ENCODE measurements at places on chromosomes 2 and 18.
A peak's percentile ranks its signal among the peaks of the same experiment; 100 is the strongest.

DNA sequence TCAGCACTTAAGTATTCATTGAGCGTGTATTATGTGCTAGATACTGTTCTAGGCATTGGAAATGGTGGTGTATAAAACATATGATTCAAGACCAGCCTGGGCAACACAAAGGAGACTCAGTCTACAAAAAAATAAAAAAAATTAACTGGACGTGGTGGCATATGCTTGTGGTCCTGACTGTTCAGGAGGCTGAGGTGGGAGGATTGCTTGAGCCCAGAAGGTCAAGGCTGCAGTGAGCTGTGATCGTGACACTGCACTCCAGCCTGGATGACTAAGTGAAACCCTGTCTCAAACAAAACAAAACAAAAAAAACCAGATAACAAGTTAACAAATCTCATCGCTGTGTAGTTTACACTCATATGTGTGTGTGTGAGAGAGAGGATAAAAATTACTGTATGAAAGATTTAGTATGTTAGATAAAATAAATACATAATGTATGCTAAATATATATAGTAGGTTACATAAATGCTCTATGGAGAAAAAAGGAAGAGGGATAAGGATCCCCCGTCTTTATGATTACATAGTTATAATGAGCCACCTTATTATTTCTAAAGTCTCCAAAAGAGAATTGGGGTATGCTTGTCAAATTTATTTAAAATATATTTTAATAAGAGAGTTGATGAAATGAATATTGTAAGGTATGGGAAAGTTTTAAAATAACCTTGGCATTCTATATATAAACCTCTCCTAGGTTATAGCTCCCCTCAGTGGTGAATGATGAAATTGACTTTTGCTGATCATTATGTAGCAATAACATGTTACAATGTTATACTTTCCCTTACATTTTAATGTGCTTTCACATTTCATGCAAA, 69.2 kb downstream of the EHBP1 start:
- DNase-seq: peak; percentile 55

DNA sequence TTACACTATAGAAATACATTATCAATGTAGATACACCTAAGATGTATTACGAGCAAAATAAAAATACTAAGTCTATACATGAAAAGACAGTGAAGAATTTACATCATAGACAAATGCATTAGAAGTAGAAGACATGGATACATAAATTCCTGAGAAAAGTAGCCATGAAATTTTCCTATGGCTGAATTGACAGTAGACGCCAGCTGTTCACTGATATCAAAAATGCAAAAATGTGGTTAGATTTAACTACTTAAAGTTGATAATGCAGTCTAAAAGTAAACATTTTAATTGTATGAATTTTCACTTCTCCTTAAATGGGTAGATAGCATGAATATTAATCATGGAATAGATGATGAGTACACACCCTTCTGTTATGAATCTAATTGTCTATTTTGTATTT, 350.9 kb downstream of the ARHGAP15 start:
- no peak for DNase-seq

- DNase-seq: no peak
These were observed 4.5 kb upstream of the SMAD4 start for GRCh38 chr18:51025512-51025911.

GRCh38 chr18:32422201-32422600, 48.5 kb downstream of the GAREM1 start:
- DNase-seq: no peak

DNA sequence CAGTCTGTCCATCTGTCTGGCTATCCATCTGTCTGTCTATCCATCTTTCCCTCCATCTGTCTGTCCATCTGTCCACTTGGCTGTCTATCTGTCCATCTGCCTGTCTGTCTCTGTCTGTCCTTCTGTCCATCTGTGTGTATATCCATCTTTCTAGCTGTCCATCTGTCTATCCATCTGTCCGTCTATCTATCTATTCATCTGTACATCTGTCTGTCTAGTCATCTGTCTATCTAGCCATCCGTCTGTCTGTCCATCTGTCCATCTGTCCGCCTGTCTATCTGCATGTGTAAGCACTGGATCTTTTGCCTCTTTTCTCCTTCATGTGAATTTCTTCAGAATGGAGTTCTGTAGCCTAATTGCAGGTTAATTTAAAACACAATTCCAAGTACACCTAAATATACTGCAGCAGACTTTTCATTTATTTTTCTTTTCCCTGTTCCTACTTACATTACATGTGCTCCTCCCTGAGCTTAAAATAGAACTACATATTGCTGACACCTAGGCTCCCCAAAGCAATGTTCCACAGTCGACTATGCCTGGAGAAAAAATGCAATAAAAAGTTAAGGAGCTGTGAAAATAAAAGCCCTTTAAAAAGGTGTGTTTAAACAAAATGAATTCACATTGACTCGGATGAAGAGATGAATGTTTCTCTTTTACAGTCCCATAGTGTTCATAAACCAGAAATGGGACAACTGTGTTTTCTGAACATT, 37.4 kb upstream of the TXNDC2 start:
- no peak for DNase-seq

DNA sequence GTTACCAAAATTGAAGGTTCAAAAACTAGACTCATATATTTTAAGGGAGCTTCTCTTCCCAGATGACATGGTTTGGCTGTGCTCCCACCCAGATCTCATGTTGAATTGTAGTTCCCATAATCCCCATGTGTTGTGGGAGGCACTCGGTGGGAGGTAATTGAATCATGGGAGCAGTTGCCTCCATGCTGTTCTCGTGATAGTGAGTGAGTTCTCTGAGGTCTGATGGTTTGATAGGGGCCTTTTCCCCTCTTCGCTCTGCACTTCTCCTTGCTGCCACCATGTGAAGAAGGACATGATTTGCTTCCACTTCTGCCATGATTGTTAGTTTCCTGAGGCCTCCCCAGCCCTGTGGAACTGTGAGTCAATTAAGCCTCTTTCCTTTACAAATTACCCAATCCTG, 140.1 kb downstream of the MAIP1 start:
- DNase-seq: no peak

GRCh38 chr2:181374781-181375675, 82.2 kb upstream of the ITGA4 start:
- DNase-seq: peak; percentile 23

DNA sequence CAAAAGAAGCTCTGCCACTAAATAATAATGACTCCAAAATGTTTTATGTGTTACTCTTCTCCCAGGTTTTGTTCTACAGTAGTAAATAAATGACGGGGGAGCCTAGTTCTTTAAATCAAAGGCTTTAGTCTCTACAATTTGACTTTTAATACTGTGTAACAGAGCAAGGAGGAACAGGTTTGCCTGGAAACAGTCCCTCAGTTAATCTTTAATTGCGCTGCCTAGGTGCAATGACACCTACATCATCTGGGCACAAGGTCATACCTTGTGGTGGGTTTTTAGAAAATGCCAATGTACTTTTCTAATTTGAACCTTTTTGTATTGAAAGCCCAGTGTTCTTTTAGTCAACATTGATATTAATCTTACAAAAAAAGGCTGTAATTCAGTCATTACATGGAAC, 287.3 kb upstream of the SETBP1 start:
- no peak for DNase-seq

GRCh38 chr18:79748321-79749180, 49.2 kb upstream of the KCNG2 start:
- DNase-seq: no peak

- DNase-seq: no peak
These were observed 39.7 kb downstream of the HPCAL1 start for GRCh38 chr2:10342245-10342951.

DNA sequence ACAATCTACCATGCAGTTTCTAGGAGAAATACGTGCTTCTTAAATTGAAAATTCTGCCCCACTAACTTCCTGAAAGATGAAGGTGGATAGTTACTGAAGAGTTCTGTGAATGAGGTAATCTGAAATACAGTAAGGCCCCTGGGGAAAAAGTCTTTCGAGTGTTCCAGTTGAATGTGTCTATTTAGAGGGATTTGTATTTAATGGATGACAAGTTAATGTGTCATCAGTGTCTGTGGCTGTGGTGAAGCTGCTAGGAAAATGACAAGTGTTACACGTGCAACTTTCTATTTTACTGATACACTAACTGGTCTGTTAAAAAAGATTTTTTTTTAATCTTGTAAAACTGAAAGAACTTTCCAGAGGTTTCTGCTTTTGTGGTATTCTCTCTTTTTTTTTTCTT, 384.6 kb downstream of the STK39 start:
- DNase-seq: peak; percentile 54

DNA sequence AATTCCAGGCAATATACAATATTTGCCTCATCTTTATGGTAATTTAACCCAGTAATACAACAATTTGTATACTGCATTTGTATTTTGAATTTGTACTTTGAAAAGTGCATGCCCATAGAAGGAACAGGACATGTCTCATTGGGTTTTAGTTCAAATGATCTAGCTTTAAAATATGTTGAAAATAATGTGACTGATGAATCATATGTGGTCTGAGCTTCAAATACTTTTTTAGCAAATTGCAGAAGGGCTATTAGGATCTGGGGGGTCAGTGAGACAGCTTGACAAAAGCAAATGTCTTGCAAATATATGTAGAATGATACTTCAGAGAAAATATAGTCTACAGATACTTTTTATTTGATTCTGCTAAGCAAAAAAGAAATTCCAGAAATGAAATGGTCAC, 248.9 kb downstream of the DCC start:
- no peak for DNase-seq

- DNase-seq: no peak
These were observed 8.2 kb upstream of the ALPG start for GRCh38 chr2:232398293-232399034.

DNA sequence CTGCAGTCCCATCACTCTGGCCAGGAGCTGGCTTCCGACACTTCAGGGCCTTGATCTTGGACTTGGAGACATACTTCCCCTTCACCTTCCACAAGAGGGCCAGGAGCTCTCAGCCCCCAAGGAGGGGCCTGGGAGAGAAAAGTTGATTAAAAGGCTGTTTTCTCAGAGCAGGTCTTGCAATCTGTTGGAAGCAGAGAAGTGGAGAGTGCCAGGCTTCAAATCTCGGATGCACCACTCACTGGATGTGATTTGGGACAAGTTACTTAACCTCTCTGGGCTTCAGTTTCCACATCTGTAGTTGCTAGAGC, 255.3 kb downstream of the CYP26B1 start:
- no peak for DNase-seq

GRCh38 chr2:127590386-127591190, 55.1 kb downstream of the MYO7B start:
- no peak for DNase-seq

GRCh38 chr2:171434013-171434989, at the start of gene DCAF17:
Gene DCAF17, plus strand, starts transcription at chr2:171434226. Its CDS starts 352 bp downstream, at chr2:171434578.
- DNase-seq: peak; percentile 98

GRCh38 chr2:97714084-97714949, 941 bp downstream of the ZAP70 start:
- no peak for DNase-seq

GRCh38 chr2:142040556-142040955, 90.3 kb downstream of the LRP1B start:
- no peak for DNase-seq

DNA sequence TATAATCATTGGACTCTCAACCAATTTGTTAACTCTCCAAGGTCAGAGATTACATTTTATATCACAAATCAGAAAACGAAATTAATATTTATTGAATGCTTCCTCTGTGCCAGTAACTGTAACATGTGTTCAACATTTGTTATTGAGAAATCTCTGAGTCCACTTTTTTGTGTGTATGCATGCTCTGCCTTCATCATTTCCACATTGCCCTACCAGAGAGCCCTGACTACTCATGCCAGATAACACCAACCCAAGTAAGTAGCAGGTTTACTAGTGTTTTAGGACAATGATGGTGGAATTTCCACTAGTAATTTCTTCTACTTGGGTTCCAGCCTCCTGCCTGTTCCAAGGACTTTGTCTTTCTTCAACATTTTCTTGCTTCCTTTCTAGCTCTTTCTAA, 14.2 kb upstream of the FAP start:
- peak; percentile 72 for DNase-seq

DNA sequence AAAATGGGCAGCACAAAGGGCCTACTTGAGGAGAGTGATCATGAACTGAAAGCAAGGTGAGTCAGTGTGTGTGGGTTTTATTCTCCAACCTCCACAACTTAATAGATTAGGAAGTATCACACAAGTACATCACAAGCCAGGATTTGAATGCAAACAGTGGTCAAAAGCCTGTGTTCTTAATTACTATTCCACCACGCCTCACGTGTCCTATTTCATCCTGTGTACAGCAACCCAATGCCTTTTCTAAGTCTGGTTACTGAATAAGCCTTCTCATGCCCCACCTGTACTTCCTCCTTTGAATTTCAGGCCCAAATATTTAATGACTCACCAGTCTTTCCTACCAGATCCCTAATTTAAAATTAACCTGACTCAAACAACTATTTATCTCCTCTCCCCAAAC, 755.7 kb upstream of the SLC8A1 start:
- DNase-seq: no peak

- DNase-seq: no peak
These were observed 55.0 kb upstream of the CERS6 start for GRCh38 chr2:168401048-168401556.

- DNase-seq: no peak
These were observed 19.1 kb upstream of the SH3BP4 start for GRCh38 chr2:234932591-234933168.

DNA sequence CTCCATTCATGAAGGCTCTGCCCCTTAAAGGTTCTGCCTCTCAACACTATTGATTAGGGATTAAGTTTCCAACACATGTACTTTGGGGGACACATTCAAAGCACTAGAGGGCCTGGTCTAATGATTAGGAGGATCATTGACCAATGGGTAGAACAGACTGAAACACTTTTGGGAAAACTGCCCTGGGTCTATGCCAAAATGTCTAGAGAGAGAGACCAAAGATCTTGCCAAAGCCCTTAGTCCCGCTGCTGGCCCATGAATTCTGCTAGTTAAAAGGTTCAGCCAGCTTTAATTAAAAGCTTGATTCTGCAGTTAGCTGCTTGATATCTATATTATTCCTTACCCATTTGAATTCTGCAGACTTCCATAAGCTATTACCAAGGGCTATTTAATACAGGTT, 613.2 kb downstream of the SLC4A3 start:
- DNase-seq: no peak

GRCh38 chr2:13230221-13230620, 513.5 kb downstream of the TRIB2 start:
- DNase-seq: peak; percentile 18

DNA sequence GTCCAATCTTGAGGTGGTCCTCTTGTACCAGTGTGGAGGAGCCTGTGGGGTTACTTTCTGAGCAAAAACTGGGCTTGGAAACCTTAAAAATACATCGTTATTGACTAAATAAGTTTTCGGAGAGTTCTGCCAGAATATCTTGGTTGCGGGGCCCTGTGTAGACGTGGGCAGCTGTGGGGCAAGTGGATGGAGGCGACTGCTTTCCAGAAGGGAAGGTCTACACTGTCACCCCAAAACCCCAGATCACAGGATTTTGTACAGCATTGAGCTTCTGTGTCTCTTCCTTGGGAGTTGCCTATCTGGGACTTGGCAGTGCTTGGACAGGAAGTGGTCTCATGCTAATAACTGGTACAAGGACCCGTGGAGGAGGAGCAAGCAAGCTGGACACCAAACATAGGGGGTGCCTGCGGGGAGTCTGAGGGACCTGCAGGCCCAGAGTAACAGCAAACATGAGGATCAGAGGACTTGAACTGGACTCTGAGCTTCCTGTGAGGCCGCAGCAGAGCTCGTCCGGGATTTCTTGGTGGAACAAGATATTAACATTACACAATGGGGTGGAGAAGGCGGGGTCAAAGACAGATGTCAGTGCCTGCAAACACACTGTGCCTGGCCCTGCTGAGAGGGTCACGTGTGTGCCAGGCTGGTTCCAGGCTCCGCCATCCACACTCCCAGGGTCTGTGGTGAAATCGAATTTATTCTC, 48.0 kb upstream of the CTLA4 start:
- DNase-seq: no peak

- DNase-seq: no peak
These were observed 90.4 kb downstream of the ZEB2 start for GRCh38 chr2:144429396-144430112.

Data from HCEC 1CT (cell line).